ENCODE measurements at places on chromosomes 2 and 18.

DNA sequence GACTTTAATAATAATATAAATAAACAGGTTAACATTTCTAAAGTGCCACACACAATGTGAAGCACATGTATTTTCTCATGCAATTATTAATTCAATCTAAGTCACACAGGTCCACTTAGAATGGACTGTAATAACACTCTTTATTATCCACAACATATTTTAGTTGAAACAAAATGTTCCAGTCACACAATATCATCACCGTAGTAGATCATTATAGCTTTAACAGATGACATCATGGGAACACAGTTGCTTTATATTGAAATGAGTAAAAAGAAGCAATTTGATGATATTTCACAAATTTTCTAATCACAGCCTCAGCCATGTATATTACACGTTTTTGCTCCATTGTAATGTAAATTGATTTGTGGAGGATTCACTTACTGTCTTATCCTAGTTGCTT lies 266.3 kb downstream of the MEIS1 start:
- no peak for DNase-seq

GRCh38 chr2:148130581-148130980 lies 109.7 kb downstream of the MBD5 start:
- no peak for DNase-seq

- DNase-seq: no peak
Observed at GRCh38 chr18:13932285-13933025, 17.1 kb upstream of the MC2R start.

GRCh38 chr2:227377467-227378351 lies 1.4 kb downstream of the TM4SF20 start:
- DNase-seq: peak; percentile 17

- peak; percentile 88 for DNase-seq
Observed at GRCh38 chr2:169095621-169096105, 26.3 kb downstream of the DHRS9 start.

DNA sequence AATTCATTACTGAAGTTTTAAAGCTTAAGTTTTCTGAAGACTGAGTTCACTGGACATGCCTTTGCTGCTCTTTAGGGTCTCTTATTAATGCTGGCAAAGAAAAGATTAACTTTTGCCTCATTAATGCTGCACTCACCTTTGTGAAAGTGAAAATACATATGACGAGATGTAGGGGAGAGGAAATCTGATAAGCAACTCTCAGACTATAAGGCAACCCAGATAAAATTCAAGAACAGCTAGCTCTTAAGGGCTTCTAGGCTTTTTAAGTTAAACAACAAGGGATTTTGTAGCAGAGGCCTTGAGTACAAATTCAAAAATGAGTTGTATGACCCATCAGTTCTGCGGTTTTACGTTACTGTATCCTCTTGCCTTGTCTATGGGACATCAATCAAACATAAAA lies 143.7 kb downstream of the USP34 start:
- DNase-seq: no peak

GRCh38 chr2:237694415-237695194 lies 67.2 kb downstream of the LRRFIP1 start:
- peak; percentile 42 for DNase-seq

- DNase-seq: no peak
Observed at GRCh38 chr2:207035875-207036274, 96.6 kb downstream of the CPO start.

GRCh38 chr2:113039719-113040118 lies 12.9 kb downstream of the IL36B start:
- DNase-seq: peak; percentile 12

GRCh38 chr2:239791526-239792404 lies 233.4 kb downstream of the NDUFA10 start:
- DNase-seq: no peak

Measured in MV-4-11 (cell line).